Activated CD4-positive, alpha-beta memory T cell treated with anti-CD3 and anti-CD28 coated beads for 36 hours (primary cell): ENCODE measurements at places on chromosomes 11 and 22. TPM values are rescaled to one million over a fixed set of nuclear protein-coding genes. Genes with fewer than 3 reads are reported as not detected.

The APOBEC3F gene
- total RNA-seq = 34.9 TPM

The NAALADL1 gene
- 13.8 TPM for total RNA-seq

The OR51B4 gene
- not detected for total RNA-seq

GRCh38 chr11:61150706-61151544 is 10.3 kb downstream of the VPS37C start:
- H3K27me3 ChIP-seq = no peaks in the 10 kb centered on the region
- no peak overlapping the region for H3K27ac ChIP-seq
- peaks cover 1% of the 10 kb centered on the region for H3K4me1 ChIP-seq
- no peak for DNase-seq
- H3K36me3 ChIP-seq = peaks cover 19% of the 10 kb centered on the region

- peak overlapping the region; percentile 9 for H3K27ac ChIP-seq
- DNase-seq = no peak
- no peaks in the 10 kb centered on the region for H3K27me3 ChIP-seq
Measured at GRCh38 chr22:30208631-30209603, 37.6 kb downstream of the LIF start.

DNA sequence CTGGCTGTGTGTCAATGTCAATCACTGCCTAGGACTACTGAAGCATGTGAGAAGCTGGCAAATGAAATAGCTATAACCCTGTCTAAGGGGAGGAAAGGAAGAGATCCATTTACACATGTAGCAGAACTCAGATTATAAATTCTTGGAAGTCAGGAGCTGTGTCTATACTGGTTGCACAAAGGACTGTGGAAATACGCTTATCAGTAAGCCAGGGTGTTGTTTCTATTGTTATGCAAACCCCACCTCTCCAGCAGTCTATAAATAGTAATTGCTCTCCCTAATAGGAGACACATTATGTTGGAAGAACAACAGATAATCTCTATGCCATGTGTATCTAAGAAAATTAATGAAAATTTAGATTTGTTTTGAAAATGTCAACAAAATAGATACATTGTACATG is 693.4 kb upstream of the CCDC90B start:
- no peak overlapping the region for H3K27ac ChIP-seq
- H3K4me3 ChIP-seq = no peak overlapping the region
- no peaks in the 10 kb centered on the region for H3K27me3 ChIP-seq
- H3K36me3 ChIP-seq = no peaks in the 10 kb centered on the region

DNA sequence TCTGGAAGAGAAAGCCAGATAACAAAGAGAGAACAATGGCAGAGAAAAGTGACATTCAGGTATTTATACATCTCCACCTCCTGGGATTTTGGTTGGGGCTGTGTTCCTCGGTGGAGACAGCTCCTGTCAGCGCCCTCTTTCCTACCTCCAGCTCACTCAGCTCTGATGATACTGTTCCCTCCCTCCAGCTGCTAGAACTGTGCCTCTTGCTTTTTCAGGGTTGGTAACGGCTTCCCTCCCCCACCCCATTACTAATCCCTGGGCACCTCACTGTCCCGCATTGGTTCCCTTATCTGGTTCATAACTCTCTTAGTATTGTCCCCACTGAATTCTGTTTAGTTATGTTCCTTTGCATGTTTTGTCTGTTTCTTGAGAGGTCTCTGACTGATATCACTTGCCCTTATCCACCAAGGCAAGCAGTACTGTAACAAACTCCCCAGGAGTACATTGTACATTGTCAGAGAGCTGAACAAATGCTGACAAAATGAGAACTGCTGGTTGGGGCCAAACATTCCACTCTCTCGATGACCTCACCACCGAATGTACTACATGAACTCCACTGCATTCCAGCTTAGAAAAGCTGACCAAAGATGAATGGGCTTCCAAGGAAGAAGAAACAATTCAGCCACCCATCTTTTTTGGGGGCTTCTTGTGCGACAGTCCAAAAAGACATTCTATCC is 5.7 kb upstream of the FBXO3 start:
- H3K27ac ChIP-seq = no peak overlapping the region
- no peaks in the 10 kb centered on the region for H3K36me3 ChIP-seq
- DNase-seq = no peak
- H3K4me3 ChIP-seq = no peak overlapping the region
- peaks cover 23% of the 10 kb centered on the region for H3K27me3 ChIP-seq

DNA sequence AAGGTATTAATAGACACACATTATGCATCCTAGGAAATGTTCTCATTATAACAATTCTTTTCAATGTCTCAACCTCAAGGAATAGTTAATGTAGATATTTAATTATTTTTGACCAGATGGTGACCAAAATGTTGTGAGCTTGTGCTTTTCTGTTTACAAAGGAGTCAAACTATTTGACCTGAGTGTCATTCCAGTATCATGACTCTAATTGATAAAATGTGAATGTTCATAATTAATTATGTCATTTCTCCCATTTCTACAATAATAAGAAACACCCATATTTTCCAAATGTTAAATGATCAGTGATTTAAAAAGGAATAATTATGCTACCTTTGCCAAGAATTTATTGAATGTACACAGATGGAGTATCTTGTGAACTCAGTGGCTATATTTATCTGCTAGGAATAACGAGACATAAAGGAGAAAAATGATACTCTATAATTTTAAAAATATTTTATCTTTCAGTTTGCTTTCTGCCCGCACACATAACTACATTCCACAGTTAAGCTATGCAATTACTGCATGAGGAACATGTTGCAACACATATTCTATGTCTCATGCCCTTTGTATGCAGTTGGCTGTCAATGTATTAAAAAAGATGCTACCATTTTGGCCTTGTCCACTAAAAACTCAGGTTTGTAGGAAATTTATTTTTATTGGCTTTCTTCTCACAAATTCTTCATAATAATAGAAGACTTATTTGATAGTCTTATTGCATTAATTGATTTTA is 376.7 kb upstream of the CCDC179 start:
- H3K27ac ChIP-seq = no peak overlapping the region
- H3K27me3 ChIP-seq = no peaks in the 10 kb centered on the region
- no peaks in the 10 kb centered on the region for H3K36me3 ChIP-seq
- no peak overlapping the region for H3K4me3 ChIP-seq

- no peak overlapping the region for H3K27ac ChIP-seq
- no peaks in the 10 kb centered on the region for H3K4me1 ChIP-seq
- no peak for DNase-seq
Measured at GRCh38 chr22:48536541-48537342, 1290.9 kb downstream of the BRD1 start.

DNA sequence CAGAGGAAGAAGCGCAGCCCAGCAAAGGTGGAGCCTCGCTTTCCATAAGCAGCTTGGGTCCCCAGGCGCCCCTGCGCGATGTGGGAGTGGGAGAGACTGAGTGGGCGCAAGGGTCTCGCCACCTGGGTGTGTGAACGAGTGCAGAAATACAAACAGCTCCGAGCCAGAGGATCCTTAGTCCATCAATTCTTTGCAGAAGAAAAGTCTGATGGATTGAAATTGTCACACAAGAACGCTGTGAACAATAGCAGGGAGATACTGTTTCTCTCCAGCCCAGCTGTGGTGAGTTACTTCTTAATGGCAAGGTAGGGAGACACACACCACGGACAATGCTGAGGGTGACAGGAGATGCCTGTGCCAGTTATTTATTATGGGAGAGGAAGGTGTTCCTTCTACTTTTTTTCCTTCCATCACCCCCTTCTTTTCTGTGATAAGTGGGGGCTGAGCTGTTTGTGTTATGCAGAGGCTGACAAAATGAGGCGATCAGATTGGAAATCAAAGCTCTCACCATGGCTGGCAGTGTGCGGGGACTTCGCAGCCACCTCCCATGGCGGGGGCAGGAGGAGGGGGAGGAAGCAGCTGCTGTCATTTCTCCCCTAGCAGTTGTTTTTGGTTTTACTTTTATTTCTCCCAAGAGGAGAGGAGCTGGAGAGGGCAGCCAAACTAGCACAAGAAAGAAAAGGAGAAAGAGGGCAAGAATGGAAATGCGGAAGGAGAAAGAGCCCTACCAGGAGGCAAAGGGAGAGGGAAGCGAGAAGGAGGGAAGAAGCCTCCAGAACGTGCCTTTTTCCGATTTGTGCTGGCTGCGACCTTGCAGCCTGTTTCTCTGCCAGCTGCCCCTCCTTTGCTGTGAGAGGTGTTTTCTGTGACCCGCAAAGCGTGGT is 755.8 kb downstream of the NTM start:
- H3K27me3 ChIP-seq = no peaks in the 10 kb centered on the region
- no peaks in the 10 kb centered on the region for H3K36me3 ChIP-seq
- no peak overlapping the region for H3K27ac ChIP-seq
- no peak overlapping the region for H3K4me3 ChIP-seq
- no peaks in the 10 kb centered on the region for H3K4me1 ChIP-seq
- peak; percentile 16 for DNase-seq

DNA sequence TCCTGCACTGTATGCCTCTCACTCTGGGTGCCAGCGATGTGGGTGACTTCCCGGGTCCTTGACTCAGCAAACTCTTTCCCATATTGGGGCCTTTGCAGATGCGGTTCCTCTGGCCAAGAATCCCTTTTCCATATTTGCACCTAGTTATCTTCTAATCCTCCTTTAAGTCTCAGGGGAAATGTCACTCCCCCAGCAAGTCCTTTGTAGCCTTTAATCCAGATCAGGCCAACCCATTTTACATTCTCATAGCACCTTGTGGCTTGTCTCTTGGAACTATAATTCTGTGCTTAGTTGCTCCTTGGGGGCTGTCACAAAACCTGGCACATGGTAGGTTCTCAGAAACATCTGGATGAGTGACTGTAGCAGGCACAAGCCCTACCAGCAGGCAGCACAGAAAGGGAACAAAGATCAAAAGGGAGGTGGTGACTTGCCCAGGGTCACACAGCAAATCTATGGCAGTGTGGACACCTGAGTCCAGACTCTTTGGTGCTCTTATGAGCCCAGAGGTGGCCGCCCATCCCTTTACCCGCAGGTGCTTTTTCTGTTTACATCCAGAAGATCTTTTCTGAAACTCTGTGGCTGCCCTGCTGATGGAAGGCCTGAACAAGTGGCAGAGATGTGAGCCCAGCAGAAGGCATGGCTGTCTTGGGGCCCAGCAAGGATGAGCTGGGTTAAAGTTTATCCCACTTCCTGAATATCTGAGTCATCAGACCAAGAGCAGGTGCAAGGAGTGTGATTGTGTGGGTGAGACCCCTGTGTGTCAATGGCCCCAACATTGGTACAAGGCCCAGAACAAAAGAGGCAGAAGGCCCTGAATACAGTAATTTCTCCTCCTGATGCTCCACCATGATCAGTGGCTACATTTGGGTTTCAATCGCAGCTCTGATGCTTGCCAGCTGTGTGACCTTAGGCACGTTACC is 78.6 kb upstream of the GRK3 start:
- H3K4me3 ChIP-seq = no peak overlapping the region
- H3K27ac ChIP-seq = peak overlapping the region; percentile 40
- H3K36me3 ChIP-seq = peaks cover 51% of the 10 kb centered on the region
- peaks cover 43% of the 10 kb centered on the region for H3K4me1 ChIP-seq
- DNase-seq = peak; percentile 50

DNA sequence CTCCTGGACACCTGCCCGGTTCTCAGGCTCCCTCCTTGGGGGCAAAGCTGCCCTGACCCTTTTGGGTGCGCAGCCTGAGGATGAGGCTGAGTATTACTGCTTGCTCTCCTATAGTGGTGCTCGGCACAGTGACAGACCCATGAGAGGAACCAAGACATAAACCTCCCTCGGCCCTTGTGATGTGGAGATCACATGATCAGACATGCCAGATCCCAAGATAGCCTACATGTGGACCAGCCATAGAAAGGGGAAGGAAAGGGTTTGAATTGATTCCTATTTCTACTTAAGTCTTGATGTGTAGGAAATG is 125.3 kb downstream of the VPREB1 start:
- H3K4me3 ChIP-seq = no peak overlapping the region
- no peak for DNase-seq
- no peaks in the 10 kb centered on the region for H3K36me3 ChIP-seq
- H3K27ac ChIP-seq = no peak overlapping the region

- H3K4me3 ChIP-seq = no peak overlapping the region
- DNase-seq = no peak
- no peak overlapping the region for H3K27ac ChIP-seq
- H3K4me1 ChIP-seq = no peaks in the 10 kb centered on the region
Measured at GRCh38 chr11:46026606-46027293, 94.5 kb downstream of the PHF21A start.
